Fibroblast of skin of back (primary cell): ENCODE measurements at places on chromosomes 4 and X.
A peak's percentile ranks its signal among the peaks of the same experiment; 100 is the strongest.

GRCh38 chr4:185398618-185399017, 2.0 kb downstream of the ANKRD37 start:
- no peak for DNase-seq

- no peak for DNase-seq
Observed at GRCh38 chr4:184099000-184099399, 118.7 kb downstream of the ENPP6 start.

GRCh38 chrX:123807835-123808416, 51.9 kb upstream of the XIAP start:
- peak; percentile 25 for DNase-seq

GRCh38 chrX:133928365-133928764, 57.0 kb downstream of the GPC3 start:
- DNase-seq: no peak

GRCh38 chrX:8089141-8089540, 81.9 kb downstream of the VCX2 start:
- no peak for DNase-seq

- peak; percentile 96 for DNase-seq
Observed at GRCh38 chrX:47662144-47662657, 3.2 kb upstream of the UXT start.

GRCh38 chrX:20224814-20225487, 41.8 kb downstream of the RPS6KA3 start:
- peak; percentile 55 for DNase-seq

DNA sequence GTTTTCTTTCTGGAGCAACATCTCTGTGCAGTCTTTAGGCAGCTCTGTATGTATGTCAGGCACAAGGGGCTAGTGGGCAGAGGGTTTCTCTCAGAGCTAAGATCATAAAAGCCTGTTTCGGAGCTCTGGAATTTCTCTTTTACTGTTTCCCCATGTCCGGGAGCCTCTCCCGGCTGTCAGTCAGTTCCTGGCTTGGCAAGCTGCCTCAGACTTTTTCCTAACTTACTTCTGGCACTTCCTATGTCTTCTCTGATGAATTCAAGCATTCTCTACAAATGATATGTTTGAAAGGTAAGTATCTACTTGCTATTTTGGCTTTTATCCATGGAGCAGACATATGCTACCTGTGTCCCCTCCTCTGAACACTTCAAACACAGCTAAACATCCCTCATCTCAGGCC, 129.3 kb upstream of the PGRMC2 start:
- no peak for DNase-seq

GRCh38 chrX:17520016-17520615, 145.1 kb downstream of the NHS start:
- DNase-seq: peak; percentile 40

GRCh38 chr4:108628411-108628810, 8.0 kb downstream of the RPL34 start:
- peak; percentile 21 for DNase-seq

GRCh38 chr4:166602068-166602467, 632.2 kb downstream of the SPOCK3 start:
- DNase-seq: no peak

DNA sequence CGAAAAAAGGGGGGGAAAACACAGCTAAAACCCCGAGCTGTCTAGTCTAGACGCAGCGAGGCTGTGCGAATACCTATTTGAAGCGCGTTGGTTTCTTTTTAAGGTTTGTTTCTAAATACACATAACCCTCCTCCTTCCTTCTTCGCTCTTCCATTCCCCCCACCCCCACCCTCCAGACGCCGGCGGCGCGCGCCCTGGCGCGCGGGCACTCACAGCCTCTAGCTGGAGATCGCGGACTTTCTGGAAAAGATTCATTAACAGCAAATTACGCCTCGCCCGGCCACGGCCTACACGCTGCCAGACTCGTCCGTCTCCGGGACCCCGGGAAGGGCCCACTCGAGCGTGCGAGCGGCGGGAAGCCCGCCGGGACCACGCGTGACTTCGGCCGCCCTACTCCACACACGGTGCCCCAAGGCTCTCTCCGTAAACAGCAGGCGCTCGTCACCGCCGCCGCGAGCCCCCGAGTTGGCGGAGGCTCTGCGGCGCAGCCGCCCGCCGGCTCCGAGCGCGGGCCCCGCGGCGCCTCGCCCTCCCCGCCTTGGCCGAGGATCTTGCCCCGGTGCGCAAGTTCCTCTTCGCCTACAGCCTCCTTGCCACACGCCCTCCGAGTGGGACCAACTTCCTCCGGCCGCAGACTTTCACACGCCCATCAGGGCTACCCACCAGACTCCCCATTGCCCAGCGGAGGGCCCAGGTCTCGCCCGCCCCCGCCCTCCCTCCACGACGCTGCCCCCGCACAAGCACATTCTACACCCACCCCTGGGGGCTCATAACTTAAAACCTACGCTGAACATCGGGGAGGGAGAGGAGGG, 2.0 kb downstream of the BCOR start:
- no peak for DNase-seq

DNA sequence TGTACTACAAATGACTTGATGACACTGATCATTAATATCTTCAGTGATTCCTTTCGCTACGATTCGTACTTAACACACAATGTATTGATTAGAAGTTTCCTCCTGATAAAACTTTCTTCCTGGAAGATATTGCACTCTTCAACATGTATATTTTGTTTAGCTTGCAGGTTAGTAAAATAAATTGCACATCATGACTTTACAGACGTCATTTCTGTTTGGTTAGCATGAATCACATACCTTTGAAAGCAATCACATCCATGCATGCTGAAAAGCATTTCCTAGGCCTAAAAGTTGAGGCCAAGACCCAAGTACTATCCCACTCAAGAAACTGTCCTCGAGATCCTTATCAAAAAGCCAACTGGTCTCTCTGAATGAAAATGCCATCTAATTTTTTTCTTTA, 1841.0 kb upstream of the PCDH7 start:
- DNase-seq: no peak

DNA sequence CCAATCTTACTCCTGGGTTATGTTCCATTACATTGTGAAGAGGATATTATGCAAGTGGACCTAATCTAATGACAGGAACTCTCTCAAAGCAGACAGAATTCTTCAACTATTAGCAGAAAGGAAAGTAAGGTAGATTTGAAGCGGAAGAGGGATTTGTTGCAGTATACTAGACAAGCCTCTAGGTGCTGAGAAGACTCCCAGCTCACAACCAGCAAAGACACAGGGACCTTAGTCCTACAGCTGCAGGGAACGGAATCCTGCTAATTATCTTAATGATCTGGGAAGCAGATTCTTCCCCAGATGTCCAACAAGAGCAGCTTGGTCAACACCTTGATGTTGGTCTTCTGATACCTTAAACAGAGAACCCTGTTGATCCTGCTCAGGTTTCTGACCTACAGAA, 73.6 kb downstream of the STK32B start:
- no peak for DNase-seq

- no peak for DNase-seq
Observed at GRCh38 chr4:79574741-79575451, 166.9 kb upstream of the GK2 start.

DNA sequence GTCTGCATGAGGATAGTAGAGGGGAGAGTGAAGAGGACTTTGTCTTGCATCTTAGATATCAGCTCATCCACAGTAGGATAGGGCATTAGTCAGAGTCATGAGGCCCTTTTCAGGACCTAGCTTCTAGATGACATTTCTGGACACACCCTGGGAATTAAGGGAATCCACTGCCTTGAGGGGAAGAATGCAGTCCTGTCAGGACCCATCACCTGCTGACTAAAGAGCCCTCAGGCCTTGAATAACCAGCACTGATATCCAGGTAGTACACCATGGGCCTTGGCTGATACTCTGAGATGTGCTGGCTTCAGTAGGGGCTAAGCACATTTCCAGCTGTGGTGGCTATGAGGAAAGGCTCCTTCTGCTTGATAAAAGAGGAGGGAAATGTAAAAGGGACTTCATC, 134.4 kb downstream of the EDA2R start:
- DNase-seq: no peak

GRCh38 chr4:88169298-88169697, 10.9 kb upstream of the ABCG2 start:
- DNase-seq: no peak

- no peak for DNase-seq
Observed at GRCh38 chrX:17769701-17770269, 32.5 kb downstream of the SCML1 start.
